Activated naive CD8-positive, alpha-beta T cell treated with anti-CD3 and anti-CD28 coated beads, Interleukin-2, amount 50 U/mL, for 16 hours (primary cell): ENCODE measurements at places on chromosomes 3 and 15.

DNA sequence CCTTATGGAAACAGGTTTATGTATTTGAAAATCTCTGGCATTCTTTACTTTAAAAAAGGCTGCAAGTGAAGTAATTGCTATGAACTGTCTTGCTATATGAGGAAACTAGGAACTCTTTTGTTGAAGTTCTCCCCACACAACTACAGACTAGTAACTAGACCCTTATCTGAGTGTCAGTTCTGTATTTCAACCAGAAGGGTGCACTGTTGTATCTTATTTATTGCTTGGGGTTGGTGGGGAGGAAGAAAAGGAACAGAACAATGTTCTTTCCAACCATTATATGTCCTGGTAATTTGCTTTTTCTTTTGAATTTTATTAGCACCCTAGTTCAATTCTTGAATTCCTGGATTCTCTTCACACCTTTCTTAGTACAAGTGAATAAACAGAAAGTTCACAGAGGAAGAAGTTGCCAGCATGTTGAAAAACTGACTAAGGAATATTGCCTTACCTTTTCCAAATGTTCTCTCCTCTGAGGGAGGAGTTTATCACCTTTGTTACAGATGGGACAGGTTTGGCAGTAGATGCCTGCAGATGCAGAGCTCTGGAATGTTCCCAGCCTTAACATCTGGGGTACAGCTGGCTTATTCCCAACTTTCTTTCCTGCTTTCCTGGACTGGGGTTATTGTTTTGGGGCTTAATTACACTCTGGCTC is 162.4 kb upstream of the CFAP20DC start:
- no peak for DNase-seq

DNA sequence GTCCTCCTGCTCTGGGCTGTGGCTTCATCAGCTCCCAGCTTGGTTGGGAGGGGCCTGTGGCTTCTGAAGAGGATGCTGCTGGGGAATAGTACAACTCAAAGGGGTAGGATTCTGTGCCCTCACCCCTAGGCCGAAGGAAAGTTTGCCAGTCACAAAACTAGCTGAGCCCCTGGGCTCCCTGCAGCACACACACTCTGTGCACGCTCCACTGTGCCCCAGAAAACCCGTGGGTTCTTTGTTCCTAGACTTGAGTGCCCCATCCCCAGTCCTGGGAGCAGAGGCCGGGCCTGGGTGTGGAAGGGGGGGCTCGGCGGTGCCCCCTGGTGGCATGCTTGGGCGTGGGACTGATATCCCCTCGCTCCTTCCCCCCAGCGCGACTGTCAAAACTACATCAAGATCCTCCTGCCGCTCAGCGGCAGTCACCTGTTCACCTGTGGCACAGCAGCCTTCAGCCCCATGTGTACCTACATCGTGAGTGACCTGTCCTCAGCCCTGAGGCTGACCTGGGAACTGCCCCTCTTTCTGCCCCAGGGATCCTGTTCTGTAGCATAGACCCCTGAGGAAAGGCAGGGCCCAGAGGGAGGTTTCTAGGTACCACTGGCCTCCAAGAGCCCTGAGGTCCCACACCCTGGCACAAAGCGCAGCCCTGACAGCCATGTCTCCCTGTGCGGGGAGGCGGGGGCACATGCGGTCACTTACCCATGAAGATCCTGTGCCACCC is 14.2 kb downstream of the CIB1 start:
- peak; percentile 33 for DNase-seq

DNA sequence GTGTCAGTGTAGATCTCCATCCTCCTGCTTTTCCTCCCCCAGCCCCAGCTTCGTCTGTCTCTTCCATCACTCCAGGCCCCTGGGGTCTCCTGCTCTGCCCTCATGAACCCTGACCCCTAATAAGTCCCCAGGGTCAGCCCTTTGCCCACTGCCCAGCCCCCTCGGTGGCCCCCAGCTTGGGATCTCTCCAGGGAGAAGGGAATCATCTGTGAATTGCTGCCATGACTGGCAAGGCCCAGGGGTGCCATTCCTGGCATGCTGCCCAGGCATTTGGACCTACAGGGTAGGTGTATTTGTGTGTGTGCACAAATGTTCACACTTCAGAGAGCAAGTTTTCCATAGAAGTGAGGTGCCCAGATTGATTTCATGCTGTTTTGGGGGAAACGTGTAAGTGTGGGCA is 5.9 kb upstream of the TBC1D21 start:
- no peak for DNase-seq

DNA sequence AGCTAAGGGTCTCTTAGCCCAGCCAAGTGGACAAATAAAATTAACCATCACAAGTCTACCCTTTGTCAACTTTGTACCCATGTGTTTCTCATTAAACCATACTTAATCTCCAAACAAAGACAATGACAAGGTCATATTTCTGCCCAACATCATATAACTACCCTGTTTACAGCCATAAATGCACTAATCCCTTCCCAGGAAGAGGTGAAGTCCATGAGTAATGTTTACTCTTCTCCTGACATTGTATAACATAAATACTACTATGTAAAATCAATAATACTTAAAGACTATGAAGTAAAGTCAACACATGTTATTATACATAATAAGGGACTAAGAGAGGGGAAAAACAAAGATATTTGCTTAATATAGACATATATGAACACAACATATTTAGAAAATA is 38.5 kb upstream of the FAN1 start:
- no peak for DNase-seq

DNA sequence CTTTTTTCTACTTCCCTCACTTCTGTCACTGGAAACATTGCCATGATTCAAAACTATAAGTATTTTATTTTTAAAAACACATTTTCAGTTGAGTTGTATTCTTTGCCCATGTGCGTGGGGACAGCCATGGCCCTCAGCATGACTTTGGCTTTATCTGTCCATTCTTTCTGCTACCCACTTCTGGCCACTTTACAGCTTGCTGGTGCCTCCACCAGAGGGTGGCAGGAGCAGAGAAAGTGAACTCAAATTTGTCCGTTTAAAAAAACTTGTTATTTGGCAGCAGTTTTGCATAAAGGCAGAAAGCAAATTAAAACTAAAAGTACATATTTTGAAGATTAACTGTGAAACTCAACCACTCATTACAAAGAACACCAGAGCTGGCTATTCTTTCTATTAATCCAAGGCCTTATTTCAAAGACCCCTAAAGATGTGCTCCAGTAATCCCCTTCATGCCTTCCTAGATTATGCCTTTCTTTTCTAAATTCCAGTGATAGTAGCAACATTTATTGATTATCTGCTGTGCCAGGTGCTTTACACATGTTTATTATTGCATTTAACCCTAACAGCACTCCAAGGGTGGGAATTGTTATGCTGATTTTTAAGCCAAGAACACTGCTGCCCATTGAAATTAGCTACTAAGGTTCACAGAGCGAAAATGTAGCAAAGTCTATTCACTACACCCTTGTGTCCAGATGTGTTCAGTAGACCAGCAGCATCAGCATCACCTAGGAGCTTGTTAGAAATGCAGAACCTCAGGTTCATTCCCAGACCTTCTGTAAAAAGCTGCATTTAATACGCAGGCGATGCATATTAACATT is 134.8 kb downstream of the THRB start:
- DNase-seq = no peak

DNA sequence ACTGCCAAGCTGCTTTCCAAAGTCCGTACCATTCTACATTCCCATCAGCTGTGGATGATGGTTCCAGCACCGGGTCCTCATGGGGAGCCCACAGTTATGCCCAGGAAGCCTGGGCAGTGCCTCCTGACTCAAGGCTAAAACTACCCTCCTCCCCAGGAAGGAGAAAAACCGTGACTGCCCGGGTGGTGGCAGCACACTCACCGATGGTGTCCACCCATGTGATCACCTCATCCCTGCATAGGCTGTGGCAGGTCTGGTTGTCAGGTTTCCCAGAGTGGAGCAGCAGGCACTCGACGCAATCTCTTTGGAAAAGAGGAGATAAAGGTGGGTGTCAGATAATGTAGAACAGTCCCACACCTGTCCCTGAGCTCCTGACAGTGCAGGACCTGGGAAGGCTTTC is 38.6 kb downstream of the UMPS start:
- DNase-seq = no peak

DNA sequence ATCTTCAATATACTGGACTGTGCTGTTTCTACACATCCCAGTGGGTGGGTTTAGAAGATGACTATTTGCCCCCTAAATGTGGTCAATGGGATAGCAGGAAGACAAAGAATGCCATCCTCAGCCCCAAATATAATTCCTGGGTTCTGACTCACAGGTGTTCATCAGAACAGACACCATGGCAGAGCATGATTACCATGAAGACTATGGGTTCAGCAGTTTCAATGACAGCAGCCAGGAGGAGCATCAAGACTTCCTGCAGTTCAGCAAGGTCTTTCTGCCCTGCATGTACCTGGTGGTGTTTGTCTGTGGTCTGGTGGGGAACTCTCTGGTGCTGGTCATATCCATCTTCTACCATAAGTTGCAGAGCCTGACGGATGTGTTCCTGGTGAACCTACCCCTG is 3.0 kb downstream of the CXCR6 start:
- DNase-seq = no peak

DNA sequence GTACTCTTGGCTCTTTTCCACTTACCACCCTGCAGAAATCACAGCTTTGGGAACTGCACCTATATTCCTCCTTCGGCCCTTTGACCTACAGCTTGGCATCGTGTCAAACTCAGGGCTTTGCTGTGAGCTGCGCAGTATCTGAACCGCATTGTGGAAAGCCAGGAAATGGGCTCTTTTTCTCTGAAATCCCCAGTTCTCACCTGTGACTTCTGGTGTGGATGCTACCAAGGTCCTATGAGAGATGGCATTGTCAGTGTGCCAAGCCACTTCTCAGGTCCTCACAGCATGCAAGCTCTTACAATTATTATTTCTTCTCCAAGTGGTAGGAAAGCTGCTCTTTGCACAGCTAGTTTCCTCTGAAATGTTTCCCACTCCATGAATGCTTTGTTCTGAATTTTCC is 450.6 kb upstream of the TBL1XR1 start:
- no peak for DNase-seq

- no peak for DNase-seq
Measured at GRCh38 chr15:80208758-80209734, 43.0 kb downstream of the CTXND1 start.

- DNase-seq = no peak
Measured at GRCh38 chr3:42660898-42661297, 7.4 kb downstream of the ZBTB47 start.

DNA sequence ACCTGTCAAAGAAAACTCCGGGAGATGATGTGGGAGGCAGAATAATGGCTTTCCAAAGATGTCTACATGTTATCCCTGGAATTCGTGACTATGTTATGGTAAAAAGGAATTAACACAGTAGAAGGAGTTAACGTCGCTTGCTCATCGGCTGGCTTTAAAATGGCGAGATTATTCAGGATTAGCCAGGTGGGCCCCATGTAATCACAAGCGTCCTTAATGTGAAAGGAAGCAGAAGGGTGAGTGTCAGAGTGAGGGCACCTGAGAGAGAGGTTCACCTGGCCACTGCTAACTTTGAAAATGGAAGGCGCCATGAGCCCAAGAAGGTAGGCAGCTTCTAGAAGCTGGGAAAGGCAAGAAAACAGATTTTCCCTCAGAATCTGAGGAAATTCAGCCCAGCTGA is 557.2 kb downstream of the EPHB1 start:
- DNase-seq = no peak

- no peak for DNase-seq
Measured at GRCh38 chr15:101664303-101664913, 12.2 kb upstream of the TM2D3 start.

GRCh38 chr3:73484656-73485248 is 140.0 kb downstream of the PDZRN3 start:
- no peak for DNase-seq

DNA sequence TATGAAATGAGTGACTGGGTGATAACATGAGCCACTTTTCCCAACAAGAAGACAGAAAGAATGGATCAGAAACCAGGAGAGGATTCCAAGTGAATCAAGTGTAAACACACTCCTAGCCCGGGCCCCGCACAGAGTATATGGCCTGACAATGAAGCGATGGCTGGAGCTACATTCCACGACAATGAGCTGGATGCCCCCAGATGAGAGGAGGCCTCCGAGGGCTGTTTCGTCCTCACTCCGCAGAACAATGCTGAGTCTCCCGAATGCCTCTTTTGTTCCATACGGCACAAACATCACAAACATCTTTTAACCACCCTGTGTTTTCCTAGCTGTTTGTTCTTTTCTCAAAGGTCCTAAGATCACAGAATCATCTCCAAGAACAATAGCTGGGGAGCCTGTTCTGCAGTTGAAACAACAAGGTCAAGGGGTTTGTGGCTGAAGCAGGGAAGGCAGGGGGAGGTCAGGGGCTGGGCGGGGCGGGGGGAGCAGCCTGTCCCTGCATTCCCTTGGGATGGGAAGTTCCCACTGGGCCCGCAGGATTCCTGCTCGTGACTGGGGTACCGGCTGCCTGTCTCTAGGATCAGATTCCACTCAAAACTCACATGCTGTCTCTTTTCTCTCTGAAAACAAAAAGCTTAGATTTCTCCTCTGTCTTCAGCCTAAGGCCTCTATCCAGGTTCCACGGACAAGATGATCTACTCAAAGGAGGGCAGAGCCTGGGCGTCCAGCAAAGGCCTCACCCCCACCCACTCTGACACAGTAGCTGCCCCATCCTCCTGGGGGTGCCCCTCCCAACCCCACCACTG is 151.3 kb downstream of the XXYLT1 start:
- no peak for DNase-seq

DNA sequence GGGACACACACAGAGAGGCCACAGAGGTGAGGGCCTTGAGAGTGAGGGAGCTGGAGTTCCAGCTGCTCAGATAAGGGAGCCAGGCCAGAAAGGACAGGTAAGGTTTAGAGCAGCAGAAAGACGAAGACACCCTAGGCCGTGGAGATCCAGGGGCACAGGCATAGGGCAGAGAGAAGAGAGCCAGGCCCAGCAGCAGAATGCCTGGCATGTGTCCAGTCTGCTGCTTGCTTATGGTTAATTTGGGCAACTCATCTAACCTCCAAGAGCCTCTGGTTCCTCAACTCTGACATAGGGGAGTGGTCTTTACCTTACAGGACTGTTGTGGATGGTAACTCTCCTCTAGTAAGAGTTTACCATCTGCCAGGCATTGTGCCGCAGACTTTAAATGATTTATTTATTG is 35.9 kb downstream of the STARD5 start:
- no peak for DNase-seq

DNA sequence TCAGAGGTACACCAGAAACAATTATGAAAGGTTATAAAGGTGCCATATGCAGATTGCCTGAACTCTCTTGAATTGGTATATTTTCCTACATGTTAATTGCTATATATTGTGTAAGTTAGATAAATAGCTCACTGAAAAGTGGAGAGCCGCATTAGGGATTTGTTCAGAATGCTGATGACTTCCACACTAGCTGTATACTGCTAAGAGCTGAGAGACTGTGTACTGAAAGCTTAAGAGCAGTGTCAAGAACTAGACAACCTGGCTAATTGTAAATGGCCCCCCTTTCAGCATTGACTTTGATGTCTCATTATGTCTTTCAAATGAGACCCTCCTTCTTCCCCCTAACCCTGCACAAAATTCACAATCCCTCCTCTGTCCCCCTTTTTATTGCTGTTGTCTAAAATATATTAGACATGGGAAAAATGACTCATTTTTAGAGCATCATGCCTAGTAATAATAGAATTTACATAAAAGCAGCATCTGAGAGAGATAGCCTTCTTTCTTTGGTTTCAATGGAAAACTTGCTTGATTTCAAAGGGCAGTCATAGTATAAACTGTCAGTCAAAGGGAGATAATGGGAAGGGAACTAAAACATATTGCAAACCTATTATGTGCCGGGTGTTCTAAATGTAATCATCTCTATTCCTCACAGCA is 34.7 kb upstream of the GREM1 start:
- DNase-seq = no peak

- DNase-seq = no peak
Measured at GRCh38 chr3:193552923-193553322, 1.8 kb downstream of the ATP13A4 start.

- DNase-seq = no peak
Measured at GRCh38 chr3:187544326-187544725, 125.9 kb downstream of the SST start.
